ENCODE measurements at places on chromosomes 16 and 17. TPM values are rescaled to one million over a fixed set of nuclear protein-coding genes. Genes with fewer than 3 reads are reported as not detected.

Gene PDIA2
- not detected for total RNA-seq

Gene CBLN1
- not detected for total RNA-seq

Gene GSG1L
- total RNA-seq, result not detected

DNA sequence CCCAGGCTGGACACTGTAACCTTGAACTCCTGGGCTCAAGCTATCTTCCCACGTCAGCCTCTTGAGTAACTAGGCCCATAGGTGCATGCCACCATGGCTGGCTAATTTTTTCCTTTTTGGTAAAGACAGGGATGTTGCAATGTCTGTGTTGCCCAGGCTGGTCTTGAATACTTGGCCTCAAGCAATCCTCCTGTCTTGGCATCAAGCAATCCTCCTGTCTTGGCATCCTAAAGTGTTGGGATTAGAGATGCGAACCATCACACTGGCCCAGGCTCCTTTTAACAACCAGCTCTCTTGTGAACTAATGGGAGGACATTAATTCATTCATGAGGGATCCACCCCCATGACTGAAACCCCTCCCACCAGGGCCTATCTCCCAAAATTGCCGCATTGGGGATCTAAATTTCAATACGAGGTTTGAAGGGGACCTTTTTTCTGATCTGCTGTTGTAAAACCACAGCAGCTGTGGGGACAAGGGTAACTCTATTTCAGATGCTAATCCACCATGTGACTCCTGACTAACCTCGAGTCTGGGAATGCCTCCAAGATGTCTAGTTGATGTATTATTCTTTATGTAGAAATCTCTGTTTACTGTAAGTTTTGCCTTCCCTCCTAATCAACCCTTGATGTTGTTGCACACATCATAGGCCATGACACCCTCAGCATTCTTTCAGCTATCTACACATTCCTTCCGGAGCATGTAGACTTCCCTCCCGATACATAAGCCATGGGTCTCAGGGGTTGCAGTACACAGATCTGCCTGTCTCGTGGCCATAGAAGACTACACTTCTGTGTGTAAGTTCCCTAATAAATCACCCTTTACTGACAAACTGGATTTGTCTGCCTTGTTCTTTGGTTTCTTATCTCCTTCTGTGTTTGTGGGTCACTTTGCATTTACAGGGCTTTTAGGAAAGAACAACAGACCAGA lies 37.6 kb downstream of the RNF112 start:
- DNase-seq, result peak; percentile 91

GRCh38 chr16:12449374-12449773 lies 354.3 kb downstream of the CPPED1 start:
- DNase-seq, result no peak

- DNase-seq, result peak; percentile 58
Observed at GRCh38 chr17:55351226-55351625, 70.4 kb downstream of the MMD start.

DNA sequence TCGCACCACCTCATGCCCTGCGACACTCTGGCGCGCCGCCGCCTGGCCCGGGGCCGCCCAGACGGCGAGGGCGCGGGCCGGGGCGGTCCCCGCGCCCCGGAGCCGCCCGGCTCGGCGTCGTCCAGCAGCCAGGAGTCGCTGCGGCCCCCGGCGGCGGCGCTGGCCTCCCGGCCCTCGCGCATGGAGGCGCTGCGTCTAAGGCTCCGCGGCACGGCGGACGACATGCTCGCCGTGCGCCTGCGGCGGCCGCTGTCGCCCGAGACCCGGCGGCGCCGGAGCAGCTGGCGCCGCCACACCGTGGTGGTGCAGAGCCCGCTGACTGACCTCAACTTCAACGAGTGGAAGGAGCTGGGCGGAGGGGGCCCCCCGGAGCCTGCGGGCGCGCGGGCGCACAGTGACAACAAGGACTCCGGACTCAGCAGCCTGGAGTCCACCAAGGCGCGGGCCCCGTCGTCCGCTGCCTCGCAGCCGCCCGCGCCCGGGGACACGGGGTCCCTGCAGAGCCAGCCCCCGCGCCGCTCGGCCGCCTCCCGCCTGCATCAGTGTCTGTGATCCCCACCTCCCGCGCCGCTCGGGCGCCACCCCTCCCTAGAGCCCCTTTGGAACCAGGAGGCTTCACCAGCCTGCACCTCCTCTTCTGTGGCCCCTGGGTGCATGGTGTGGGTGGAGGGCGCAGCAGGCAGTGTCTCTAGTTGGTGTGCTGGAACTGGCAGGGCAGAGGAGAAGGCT lies 82.3 kb downstream of the ARHGAP23 start:
- DNase-seq, result no peak

GRCh38 chr17:47270946-47271705 lies 17.5 kb downstream of the ITGB3 start:
- DNase-seq, result peak; percentile 92

DNA sequence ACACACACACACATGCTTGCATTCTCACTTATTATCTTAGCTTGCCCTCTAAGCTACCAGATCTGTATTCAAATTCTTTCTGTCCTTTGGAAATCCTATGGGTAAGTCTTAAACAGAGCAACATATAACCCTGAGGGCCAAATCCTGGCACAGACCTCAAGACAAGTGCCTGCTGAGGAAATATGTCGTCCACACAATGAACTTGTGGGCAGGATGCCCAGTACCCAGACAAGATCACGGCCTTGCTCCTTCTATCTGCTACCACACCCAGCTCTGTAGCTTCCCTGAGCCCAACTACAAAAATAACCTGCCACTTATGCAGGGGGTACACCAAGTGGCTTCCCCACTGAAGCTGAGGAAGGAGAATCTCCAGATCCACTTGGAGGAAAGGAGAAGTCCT lies 37.3 kb upstream of the FA2H start:
- DNase-seq, result no peak

GRCh38 chr16:13672196-13672595 lies 247.8 kb upstream of the ERCC4 start:
- no peak for DNase-seq

- DNase-seq, result no peak
Observed at GRCh38 chr17:39555368-39555767, 52.4 kb downstream of the NEUROD2 start.

DNA sequence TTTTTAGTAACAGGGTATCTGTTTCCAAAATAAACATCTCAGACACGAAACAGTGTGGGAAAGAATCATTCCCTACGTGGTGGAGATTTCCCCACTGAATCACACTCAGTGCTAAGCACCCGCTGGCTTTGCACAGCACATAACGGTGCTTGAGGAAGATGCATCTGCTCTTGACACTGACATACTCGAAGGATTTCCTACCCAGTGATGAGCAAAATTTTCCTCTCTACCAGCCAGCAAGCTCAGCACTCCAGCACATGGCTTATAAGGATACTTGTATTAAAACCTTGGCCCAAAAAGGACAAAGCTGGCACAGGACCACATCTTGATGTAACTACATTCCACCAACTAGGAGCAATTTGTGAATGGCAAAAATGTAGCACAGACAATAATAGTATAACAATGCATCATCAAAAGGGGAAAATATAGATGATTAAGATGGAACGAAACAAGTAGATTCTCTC lies 59.0 kb downstream of the ANKFY1 start:
- DNase-seq, result no peak

- no peak for DNase-seq
Observed at GRCh38 chr16:86079255-86079885, 180.4 kb downstream of the IRF8 start.

- DNase-seq, result no peak
Observed at GRCh38 chr17:73096211-73096610, 3.7 kb upstream of the SLC39A11 start.

GRCh38 chr16:85891033-85891775 lies 7.8 kb upstream of the IRF8 start:
- peak; percentile 91 for DNase-seq

Data from renal cortical epithelial cell (primary cell).